Stimulated activated CD8-positive, alpha-beta memory T cell treated with anti-CD3 and anti-CD28 coated beads, Interleukin-7, amount 100 ng/mL, for 48 hours (primary cell): ENCODE measurements at places on chromosomes 2 and 18.

DNA sequence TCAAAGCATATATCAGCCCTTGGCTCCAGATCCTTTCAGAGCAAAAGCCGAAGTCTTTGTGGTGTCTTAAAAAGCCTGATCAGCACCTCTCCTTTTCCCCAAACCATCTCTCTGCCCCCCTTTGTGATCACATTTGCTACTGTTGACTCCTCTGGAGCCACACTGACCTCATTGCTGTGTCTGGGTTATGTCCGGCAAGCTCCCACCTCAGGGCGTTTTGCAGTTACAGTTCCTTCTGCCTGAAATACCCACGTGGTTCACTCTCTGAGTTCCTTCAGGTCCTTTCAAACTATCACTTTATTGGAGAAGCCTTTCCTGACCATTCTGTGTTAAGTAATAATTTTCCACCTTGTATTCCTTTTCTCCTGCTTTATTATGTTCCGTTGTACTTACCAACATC lies 11.8 kb downstream of the C2orf69 start:
- no peak for DNase-seq

GRCh38 chr2:15181092-15181745 lies 379.9 kb downstream of the NBAS start:
- DNase-seq = no peak

GRCh38 chr2:20677301-20678085 lies 10.5 kb downstream of the GDF7 start:
- DNase-seq = no peak

- no peak for DNase-seq
These were observed 225.5 kb downstream of the PARD3B start for GRCh38 chr2:204770735-204771134.

DNA sequence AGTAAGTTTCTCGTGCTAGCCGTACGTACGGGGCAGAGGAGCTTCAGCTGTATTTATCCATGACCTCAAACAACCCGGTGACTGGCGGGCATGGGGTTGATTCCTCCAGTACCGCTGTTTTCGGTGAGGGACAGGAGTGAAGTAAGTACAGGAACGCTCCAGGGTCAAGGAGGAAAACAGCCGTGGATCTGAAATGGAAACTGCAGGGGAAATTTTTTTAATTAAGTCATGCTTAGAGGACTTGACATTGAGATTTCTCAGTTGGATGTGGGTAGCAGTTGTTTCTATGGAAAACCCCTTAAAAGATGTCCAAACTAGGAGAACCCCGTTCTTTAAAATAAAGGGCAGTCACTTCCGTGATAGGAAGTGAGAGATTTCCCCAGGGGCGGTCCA lies 1.2 kb downstream of the RAB12 start:
- DNase-seq = no peak

- DNase-seq = no peak
These were observed 8.4 kb downstream of the INPP4A start for GRCh38 chr2:98453083-98453482.

GRCh38 chr2:42560899-42561298 lies 7.5 kb upstream of the MTA3 start:
- DNase-seq = no peak

GRCh38 chr2:120343100-120343432 lies 2.9 kb upstream of the INHBB start:
- no peak for DNase-seq

DNA sequence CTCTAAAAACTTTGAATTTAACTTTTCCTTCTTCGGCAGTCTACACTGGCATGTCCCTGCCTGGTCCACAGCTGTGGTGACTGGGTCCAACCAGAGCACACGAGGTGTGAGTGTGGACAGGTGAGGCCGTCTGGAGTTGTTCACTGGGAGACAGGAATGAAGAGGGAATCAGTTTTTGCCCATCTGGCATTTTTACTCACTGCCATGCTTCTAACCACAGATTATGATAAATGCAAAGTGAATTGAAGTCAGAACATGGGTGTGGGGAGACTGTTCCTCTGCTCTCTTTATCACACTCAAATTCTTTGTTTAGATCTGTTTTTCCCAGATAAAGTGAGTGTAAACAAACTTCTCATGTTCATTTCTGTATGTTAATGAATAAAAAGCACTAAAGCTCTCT lies 54.7 kb upstream of the PIEZO2 start:
- no peak for DNase-seq

DNA sequence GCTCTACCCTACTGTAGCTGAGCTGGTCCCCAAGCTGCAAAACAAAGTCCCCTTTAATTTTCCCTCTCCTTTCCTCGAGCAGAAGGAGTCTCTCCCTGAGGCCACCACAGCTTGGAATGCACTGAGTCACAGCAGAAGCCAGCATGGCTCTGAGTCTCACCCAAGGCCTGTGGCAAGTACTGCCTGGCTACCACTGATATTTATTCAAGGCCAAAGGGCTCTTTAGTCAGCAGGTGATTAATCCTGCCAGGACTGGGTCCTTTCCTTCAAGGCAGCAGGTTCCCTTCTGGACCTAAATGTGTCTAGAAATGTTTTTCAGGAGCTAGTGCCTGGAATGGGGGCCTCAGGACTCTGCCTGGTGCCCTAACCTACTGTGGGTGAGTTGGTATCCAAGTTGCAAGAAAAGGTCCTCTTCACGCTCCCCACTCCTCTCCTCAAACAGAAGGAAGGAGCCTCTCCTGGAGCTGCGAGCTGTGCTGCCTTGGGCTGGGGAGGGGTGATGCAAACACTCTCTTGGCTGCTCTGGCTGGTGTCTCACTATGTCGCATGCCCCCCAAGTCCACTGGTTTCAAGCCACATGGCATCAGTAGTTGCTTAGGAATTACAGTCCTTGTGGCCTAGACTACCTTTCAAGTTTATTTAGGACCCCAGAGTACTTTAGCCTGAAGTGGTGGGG lies 53.4 kb downstream of the CD28 start:
- DNase-seq = no peak

DNA sequence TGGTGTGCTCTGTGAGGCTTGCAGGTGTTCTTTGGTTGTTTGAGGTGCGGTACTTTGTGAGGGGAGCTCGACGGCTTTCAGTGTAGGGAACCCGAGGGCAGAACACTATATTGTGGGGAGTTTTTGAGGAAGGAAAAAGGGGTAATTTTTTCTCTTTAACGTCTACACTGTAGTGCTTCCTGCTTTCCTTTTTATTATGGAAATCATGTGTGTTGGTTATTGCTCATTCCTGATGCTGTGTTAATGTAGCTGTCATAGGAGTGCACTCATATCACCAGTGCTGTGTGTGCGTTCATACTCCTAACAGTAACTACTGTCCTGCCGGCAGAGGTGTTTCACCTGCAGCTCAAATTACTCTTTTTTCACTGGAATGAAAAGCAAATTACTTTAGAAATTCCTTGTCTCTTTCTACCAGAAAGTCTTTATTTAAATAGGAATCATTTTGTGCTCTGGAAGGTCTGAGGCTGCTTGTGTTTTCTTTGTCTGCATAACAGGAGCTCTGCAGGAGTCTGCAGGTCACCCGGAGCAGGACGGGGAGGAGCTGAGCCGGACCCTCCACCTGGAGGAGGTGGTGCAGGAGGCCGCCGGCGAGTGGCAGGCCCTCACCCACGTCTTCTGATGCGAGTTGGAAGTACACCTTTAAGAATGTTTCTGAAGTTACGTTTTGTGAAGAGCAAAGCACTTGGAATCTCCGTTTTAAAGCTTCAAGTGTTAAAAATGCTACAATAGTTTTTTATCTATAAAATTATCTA lies 145.5 kb downstream of the ZNF236 start:
- DNase-seq = no peak

DNA sequence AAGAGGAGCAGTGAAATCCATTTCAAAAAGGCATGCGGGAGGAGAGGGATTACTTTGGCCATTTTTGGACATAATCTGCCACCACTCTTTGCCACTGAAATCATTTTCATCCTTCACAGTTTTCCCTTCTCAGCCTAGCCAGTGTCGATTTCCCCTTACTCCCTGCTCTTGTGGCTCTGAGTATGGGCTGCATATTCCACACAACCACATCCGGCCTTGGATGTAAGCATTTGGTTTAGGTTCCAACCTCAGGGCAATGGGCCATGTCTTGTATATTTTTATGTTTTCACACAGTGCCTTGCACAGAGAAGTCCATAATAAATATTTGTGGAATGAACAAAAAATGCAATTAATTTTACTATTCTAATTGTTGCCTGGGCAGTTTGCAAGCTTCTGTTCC lies 7.7 kb upstream of the SERPINE2 start:
- no peak for DNase-seq
